Ecto neural progenitor cell (in vitro differentiated cells): ENCODE measurements at places on chromosomes 2 and 18.
A peak's percentile ranks its signal among the peaks of the same experiment; 100 is the strongest.

DNA sequence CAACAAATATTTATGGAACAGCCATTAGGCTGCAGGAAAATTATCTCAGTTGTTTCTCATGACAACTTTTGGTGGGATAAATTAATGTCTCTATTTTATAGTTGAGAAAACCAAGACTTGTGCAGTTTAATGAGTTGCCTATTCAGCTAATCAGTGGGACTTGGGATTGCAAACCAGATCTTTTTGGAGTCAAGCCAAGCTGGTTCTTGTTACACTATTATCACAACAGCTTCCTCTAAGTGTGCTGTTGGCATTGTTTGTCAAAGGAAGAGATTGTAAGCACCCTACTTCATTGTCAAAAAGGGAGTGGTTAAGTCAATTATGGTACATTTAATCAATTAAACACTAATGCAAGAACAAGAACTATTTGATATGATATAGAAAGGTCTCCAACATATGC, 119.2 kb downstream of the PAX3 start:
- no peak for DNase-seq

GRCh38 chr18:65990944-65991708, 240.3 kb downstream of the CDH7 start:
- DNase-seq, result no peak

DNA sequence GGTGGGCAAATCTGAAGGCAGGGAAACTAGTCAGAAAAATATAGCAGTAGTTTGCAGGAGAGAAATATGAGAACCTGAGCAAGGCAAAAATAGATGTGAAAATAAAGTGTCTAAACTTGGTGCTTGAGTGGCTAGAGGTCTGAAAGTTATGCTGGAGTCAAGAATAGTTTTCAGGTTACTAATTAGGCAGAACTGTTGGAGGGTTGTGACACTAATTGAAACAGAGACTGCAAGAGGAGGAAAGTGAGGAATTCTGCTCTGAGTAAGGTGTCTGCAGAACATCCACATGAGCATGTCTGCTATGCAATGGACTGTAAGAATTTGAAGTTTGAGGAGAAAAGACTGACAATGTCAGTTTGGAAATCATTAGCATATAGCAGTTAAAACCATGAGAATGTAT, 444.0 kb upstream of the LRRTM1 start:
- DNase-seq, result no peak

DNA sequence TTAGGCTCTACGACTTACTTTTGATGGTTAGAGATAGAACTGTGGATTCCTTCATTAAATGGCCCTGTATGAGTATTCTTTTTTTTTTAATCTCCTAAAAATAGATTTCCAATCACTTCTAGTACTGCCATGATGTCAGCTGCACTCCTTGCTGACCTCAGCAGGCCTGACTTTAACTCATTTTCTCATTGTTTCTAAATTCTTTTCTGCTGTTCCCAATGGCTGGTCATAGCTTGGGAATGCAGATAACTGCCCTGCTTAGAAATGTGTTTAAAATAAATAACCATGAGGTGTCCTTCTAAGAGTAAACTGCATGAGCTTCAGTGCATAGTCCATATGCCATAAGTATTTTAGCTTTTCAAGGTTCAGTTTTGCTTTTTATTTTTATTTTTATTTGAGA, 15.7 kb downstream of the CCDC85A start:
- no peak for DNase-seq

DNA sequence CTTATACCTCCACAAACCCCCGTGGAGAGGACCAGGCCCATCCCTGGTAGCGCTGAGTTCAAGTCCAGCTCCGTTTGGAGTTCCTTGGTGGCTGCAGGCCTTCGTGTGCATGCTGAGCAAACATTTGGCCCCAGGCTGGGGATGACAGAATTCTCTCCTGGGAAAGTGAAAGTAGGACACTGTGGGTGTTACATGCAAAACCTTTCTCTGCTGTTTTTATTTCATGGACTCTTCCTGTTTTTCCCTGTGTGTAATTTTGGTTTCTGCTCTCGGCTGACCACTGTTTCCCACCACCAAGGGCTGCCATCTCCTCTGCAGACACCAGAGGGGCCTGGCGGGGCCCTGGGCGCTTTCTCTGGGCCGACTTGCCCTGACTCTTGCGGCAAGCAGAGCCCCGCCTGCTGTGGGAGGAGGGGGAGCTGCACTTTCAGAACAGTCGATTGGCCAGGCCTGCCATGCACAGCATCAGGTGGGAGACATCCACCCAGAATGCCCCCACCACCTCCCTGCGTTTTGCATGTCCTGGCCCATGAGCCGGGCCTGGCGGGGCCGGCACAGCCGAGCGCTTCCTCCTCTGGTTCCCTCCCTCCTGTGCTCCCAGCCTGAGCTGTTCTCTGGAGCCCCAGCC, 102.4 kb downstream of the CABLES1 start:
- DNase-seq, result peak; percentile 74

DNA sequence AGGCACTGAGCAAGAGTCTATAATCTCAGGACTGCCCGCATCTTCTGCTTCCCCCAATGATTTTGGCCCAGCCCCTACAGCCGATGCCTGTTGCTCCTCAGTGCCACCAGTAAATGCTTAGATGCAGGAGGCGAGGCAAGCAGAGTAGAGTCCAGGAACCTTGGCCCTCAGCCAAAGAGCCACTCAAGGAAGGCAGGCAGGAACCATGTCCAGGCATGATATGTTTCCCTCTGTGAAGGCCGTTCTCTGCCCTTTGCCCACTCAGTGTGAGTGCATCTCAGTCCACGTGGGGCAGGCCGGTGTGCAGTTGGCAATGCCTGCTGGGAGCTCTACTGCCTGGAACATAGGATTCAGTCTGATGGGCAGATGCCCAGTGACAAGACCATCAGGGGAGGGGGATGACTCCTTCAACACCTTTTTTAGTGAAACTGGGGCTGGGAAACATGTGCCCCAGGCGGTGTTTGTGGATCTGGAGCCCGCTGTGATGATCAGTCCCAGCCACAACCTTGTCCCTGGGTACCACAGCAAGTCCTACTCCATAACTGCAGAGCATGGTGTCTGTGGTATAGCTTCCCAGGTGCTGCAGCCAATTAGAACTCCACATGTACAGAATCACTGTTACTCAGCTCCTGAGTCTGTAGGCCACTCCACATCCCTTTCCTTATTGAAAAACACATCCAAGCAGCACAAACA, 9.7 kb upstream of the DNAJB2 start:
- peak; percentile 25 for DNase-seq
